ENCODE measurements at places on chromosomes 7 and 10.

DNA sequence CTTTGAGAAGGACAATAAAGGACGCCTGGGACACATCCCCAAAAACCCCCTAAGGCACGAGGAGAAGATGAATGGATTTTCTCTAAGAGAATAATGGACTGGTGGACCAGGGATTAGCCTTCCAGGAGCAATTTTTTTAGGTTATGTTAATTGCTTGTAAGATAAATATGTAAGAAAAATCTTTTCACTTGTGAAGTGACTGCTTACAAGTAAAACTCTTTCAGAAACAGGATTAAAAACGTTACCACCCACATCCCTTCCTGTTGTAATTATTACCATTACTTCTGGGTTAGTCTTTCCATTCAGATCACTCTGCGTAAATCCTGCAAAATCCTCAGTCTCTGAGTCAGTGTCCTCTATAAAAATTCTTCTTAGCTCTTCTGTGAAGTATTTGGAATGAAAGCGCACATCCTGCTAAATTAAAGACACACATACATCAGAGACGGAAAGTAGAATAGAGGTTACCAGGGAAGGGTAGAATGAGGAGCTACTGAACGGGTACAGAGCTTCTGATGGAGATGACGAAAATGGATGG is 34.3 kb downstream of the CDCA7L start:
- peak; percentile 13 for DNase-seq

GRCh38 chr10:72375585-72375984 is 20.9 kb upstream of the DNAJB12 start:
- DNase-seq: peak; percentile 29

DNA sequence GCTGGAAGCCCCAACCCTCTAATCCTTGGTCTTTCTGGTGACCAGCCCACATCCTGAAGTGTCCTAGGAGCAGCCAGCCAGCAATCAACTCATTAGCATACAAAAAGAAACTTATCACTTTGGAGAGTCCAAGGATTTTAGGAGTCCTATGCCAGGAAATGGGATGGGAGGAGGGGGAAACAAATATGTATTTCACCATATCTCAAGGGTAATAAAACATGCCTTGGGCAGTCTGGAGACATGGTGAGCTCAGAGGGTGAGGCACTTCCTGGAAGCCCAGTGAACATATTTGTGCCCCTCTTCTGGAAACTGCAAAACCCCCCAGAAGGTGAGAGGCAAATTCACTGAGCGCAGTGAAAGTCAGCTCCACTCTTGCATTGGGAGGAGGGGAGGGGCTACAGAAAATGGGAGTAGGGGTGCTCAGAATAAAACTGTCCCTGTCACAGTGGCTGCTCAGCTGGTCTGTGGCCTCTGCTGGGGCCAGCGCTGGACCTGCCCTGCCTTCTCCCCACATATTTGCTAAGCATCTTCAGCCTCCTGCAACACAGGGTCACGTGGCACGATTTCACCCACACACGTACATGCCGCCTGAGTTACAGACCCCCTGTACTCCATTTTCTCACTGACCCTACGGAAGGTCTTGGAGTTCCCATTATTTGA is 17.7 kb upstream of the ZMIZ1 start:
- DNase-seq: no peak

GRCh38 chr7:7820409-7820808 is 102.0 kb upstream of the RPA3 start:
- no peak for DNase-seq

- no peak for DNase-seq
These were observed 49.7 kb downstream of the CDK14 start for GRCh38 chr7:90645784-90646183.

GRCh38 chr7:44259547-44260457 is 59.0 kb downstream of the YKT6 start:
- DNase-seq: no peak

GRCh38 chr10:87966459-87966858 is 103.0 kb downstream of the PTEN start:
- DNase-seq: no peak
